Central memory CD4-positive, alpha-beta T cell (primary cell): ENCODE measurements at places on chromosomes 7 and 10.

GRCh38 chr7:138853448-138853847, 55.5 kb upstream of the ATP6V0A4 start:
- no peak for DNase-seq

GRCh38 chr7:151238924-151239836, 6.9 kb downstream of the CHPF2 start:
- DNase-seq, result no peak

DNA sequence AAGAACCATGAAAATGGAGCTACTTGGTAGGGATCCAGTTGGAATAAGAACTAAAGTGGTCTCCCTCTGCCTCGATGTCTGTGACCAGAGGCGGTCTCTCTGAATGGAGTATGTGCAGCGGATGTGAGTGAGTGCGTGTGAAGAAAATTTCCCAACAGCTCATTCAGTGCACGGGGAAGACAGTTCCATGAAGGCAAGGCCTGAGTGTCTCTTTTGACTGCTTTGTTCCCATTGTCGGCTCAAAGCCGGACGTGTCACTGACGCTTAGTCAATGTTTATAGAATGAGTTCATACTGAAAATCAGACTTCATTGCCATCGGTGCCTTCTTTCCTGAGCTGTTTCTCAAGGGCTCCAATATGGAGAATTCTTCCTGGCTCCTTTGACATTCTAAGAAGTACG, 55.3 kb upstream of the GRB10 start:
- DNase-seq, result no peak

- DNase-seq, result no peak
Observed at GRCh38 chr7:109479388-109479787, 909.7 kb downstream of the DNAJB9 start.

DNA sequence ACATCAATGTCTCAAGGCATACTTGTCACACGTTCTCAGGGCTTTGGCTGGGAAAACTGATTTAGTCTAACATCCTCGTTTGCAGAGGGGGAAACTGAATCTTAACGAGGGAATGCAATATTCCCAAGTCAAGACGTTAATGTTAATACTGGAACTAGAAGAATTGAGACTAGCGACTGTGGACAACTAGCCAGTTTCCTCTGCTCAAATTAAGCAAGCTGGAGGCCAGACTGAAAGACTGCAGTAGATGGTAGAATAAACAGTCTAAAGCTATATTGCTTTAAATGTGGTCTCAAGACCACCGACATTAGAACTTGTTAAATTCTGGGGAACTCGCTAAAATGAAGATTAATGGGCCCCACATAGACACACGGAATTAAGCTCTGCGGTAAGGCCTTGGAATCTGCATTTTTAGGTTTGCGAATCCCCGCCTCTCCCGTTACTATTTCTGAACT, 639 bp upstream of the TFAM start:
- no peak for DNase-seq

- DNase-seq, result no peak
Observed at GRCh38 chr10:132209978-132210530, 23.3 kb downstream of the DPYSL4 start.

DNA sequence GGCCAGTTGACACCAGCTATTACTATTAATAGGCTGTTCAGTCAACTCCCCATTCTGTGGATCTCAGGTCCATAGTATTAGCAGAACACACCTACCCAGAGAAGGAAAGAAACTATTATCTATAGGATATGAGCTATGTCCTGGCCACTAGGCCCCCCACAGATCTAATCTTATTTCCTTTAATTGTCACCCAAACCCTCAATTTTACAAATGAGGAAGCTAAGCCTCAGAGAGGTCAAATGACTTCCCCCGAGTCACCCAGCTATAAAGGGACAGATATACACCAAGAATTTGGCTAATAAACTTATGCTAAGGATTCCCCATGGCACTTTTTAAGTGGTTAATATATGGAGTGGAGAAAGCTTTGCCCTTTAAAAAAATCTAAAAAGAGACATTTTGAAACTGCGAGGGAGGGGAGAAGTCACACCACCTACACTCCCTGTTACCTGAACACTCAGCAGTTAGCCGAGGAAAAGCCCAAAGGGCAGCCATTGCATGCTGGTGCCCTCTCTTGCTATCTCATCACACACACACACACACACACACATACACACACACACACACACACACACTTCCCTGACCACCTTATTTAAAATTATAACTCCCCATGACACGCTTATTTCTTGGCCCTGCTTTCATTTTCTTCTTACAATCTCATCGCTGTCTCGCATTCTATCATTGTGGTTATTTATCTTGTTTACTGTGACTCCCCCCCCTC, 157.0 kb upstream of the ADO start:
- DNase-seq, result no peak

DNA sequence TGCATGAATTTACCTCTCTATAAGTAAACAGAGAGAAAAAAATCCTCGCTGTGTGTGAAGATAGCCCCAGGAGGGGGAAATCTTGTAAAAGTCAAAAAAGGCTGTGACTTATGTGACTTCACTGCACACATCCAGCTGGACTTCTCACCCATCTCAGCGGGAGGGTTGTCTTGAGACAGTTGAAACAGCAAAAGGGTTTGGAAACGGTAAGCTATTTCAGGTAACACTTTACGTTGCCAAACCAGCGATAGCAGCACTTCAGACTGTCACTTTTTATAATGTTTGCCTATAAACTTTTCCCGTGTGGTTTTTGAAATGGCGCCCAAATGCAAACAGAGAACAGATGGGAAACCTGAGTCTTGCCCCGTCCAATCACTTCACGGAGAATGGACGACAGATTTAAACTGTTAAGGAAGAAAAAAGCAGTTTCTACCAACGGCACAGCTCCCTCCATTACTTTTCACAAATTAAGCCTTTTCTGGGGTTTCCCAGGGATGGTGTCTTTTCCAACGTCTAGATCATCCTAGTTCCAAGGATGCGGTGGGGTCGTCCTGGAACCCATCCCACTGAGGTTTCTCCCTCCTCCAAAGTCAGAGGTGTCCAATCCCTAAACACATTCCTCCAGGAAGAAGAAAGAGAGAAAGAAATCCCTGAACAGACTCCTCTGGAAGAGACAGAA, 25.2 kb downstream of the FGFR2 start:
- DNase-seq, result no peak

GRCh38 chr7:142018154-142018553, 22.5 kb downstream of the MGAM start:
- DNase-seq, result no peak

GRCh38 chr7:47416492-47417480, 165.1 kb downstream of the TNS3 start:
- DNase-seq, result no peak

DNA sequence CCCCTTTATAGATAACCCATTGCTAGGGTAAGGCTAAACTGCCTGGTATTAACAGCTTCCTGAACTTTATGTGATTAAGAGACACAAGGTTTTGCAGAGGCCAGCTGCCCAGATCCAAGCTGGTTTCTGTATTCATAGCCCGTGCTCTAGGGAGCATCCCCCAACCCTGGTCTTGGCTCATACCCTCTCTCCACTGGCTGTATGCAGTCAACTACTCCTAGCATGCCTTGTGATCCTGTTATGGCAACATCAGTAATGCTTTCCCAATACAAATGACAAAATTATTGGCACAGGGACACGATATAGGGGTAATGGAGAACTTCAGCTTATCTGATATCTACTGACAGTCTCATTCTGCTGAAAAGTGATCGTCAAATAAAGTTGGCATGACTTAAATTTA, 202.8 kb upstream of the MKLN1 start:
- no peak for DNase-seq

DNA sequence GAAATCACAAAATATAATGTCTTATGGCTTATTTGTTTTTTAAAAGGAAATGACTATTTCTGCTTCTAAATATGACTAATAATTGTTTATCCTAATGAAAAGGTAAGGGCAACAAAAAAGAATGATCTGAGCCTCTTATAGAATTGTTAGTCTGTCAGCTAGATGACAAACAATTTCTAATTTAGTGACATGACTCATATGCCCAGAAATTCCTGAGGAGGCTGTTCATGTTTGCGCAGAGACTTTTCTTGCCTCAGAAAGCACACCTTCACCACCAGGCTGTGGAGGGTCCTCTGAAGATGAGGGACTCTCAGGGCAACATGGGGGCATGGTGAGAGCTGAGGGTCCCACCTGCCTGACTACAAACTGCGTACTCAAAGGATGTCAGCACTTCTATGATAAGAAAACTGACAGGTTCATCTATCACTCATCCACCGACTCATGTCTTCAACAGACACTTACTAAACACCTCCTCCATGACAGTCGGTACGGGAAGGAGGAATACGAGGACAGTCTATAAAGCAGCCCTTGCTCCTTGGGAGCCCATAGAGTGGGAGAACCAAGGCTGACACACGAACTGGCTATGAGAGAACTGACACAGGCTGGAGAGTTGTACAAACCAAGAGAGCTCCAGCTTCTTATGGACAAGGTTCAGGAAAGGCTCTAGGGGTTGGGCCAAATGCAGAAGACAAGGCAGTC, 102.0 kb downstream of the PKD1L1 start:
- DNase-seq, result no peak

DNA sequence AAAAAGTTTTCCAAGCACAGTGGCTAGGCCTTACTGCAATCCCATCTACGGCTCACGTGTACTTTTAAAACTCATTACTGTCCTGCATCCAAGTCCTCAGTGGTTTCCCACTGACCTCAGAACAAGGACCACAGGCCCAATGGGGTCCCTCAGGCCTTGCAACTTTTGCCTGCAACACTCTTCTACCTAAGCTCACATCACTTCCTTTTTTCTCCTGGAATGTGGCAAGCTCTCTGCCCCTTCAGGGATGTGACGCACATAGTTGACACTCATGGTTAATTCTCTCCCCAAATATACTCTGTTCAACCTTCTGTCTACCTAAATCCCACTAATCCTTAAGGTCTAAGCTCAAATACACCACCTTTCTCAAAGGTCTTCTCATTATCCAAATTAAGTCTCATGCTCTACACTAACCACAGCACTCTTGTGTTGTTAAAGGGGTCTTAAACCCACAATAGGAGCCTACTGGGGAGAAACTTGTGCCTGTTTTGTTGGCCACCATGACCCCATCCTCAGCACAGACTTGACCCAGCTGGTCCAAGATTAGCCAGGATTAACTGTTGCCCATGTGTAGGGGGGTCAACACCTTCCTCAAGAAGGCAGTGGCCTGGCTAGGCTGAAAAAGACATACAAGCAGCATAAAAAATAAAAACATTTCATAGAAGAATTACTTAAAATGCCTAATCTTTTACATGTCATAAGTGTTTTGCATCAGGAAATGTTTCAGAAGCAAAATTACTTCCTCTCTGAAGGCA, 15.2 kb downstream of the HNRNPF start:
- DNase-seq, result no peak

- no peak for DNase-seq
Observed at GRCh38 chr10:21490028-21490710, 35.3 kb downstream of the SKIDA1 start.

- DNase-seq, result no peak
Observed at GRCh38 chr7:86947929-86948328, 111.5 kb downstream of the ELAPOR2 start.

DNA sequence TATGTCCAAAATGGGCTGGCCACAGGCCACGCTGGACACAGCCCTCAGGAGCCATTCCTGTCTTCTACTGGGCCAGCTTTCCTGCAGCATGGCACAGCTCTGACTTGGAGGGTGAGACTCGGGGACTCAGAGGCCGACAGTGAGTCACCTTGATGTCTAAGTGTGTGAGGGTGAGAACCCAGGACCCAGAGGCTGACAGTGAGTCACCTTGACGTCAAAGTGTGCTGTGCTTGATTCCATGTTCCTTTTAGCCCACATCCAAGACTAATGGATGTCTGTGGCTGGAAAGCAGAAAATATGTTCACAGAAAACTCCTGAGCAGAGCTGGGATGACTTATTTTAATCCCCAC, 6.0 kb upstream of the FAM170B start:
- DNase-seq, result no peak

- DNase-seq, result no peak
Observed at GRCh38 chr10:96205580-96205979, 65.8 kb downstream of the BLNK start.

- peak; percentile 84 for DNase-seq
Observed at GRCh38 chr10:69088801-69089501, 1.0 kb downstream of the SRGN start.

GRCh38 chr10:50224330-50224952, 26.9 kb downstream of the ASAH2 start:
- peak; percentile 1 for DNase-seq

GRCh38 chr10:45278860-45279498, 36.4 kb downstream of the OR13A1 start:
- DNase-seq, result no peak

DNA sequence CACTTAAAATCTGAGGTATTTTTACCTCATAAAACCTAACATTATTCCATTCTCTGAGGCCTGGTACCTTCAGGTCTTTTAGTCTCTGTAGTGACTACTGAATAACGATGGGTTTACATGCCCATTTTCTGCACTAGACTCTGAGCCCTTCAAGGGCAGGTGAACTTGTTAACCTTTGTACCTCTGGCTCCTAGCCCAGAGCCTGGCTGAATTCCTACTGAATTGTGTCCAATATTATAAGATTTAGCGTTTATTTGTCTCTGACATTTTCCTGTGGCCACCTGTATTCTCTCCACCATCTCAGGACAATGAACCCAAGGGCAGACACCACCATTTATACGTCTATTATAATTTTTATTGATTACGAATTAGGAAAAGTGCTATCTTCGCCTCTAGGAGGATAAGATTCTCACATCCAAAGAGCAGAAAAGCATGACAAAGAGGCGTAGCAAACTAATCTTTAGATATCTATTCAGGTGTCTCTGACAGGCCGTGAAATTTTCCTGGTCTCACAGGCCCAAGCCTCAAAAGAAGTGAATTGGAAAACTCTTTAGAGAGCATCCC, 27.9 kb upstream of the HNRNPH3 start:
- no peak for DNase-seq

GRCh38 chr7:138328215-138328614, 131.8 kb upstream of the TRIM24 start:
- DNase-seq, result no peak

- DNase-seq, result no peak
Observed at GRCh38 chr7:66301737-66302136, 96.6 kb downstream of the TPST1 start.

DNA sequence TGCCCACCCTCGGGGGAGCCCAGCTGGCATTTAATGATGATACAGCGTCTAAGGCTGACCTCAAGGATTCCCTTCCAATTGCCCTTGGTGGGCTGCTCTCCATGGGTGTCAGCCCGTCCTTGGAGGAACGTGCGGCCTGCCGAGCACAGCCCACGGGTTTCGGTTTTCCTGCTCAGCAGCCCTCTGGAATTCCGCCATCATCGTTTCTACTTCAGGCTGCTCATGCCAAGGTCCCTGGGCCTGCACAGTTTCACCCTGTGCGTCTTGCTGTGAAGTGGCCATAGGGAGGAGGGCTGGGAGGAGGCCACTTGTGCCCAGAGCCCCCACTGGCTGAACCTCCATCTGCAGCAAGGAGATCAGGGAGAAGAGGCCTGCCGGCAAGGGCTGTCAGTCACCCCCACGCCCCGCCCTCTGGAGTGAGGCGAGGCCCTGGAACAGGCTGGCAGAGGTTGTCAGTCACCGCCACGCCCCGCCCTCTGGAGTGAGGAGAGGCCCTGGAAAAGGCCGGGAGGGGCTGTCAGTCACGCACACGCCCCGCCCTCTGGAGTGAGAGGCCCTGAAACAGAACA, 82.8 kb downstream of the CHST15 start:
- no peak for DNase-seq

- DNase-seq, result no peak
Observed at GRCh38 chr7:135397689-135398088, 112.2 kb downstream of the CNOT4 start.

GRCh38 chr7:107816011-107816566, 13.1 kb upstream of the SLC26A3 start:
- DNase-seq, result no peak

GRCh38 chr7:64509583-64509982, 53.3 kb downstream of the ZNF680 start:
- no peak for DNase-seq

- no peak for DNase-seq
Observed at GRCh38 chr7:102837802-102838201, 75.0 kb upstream of the LRRC17 start.
